ENCODE measurements at places on chromosomes 11 and 22. TPM values are rescaled to one million over a fixed set of nuclear protein-coding genes. Genes with fewer than 3 reads are reported as not detected.

DNA sequence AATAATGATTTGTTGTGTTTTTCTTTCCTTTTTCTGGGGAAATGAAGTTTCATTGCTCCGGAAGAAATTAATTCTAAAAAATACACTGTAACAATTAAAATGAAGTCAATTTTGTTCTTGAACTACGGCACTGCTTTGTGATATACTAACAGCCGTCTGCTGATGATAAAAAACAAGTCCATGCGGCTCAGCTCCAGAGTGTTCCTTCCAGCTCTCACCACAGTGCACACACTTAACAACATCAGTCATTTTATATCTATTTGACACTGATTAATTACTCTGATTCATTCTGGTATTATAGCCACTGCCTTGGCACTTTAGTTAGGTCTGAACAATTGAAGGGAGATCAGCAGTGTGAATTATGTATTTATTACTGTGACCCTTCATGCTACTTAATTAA is 97.4 kb upstream of the SLC6A5 start:
- no peak for DNase-seq

DNA sequence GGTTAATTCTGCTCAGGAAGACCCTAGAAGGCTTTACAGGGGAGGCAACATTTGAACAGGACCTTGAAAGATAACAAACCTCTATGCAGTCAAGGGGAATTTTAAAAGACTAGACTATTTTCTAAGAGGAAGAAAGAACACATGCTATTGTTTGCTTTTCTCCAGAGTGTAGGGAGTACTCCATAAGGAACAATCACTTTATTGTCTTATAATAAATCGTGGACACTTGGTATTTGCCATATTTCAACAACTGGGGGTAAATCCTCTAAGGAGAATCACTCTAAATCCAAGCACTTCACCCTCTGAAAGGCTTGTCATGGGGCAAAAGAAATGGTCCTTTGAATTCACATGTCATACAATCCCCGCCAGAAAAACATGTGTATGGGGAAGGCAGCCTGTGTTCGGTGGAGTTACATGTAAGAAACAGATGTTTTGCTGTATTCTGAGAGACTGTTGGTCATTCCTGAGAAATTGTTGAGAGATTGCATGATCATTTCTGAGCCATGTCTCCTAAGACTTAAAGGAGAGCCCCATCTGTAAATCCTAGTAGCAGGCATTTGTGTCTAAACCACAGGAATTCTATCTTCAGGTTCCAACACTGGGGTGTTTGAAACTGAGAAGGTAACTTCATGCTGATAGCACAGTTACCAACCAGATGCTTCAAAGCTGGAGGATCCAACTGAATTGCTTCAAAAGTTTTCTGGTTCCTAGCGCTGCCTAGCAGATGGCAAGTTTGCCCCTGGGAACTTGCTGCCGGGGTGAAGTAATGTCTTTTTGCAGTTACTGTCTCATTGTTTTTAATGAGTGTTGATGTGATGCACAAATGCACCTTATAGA is 66.8 kb downstream of the FZD4 start:
- DNase-seq, result no peak

GRCh38 chr11:110072930-110073329 is 20.3 kb upstream of the ZC3H12C start:
- no peak for DNase-seq

GRCh38 chr11:117898059-117898458 is 21.6 kb upstream of the FXYD6 start:
- DNase-seq, result no peak

DNA sequence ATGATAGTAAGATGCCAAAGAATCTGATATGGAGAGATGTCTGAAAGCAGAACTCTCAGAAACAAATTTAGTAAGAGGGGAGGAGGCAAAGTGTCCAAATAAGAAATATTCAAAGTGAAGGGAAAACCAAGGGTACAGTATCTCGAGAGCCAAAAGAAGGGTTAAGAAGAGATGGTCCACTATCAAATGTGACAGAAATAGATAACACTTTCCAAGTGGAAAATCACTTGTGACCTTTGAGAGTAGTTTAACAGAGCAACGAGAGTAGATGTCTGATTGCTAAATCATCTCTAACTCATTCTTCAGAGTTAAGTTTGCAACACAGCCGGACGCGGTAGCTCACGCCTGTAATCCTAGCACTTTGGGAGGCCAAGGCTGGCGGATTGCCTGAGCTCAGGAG is 4.3 kb upstream of the BUD13 start:
- no peak for DNase-seq

DNA sequence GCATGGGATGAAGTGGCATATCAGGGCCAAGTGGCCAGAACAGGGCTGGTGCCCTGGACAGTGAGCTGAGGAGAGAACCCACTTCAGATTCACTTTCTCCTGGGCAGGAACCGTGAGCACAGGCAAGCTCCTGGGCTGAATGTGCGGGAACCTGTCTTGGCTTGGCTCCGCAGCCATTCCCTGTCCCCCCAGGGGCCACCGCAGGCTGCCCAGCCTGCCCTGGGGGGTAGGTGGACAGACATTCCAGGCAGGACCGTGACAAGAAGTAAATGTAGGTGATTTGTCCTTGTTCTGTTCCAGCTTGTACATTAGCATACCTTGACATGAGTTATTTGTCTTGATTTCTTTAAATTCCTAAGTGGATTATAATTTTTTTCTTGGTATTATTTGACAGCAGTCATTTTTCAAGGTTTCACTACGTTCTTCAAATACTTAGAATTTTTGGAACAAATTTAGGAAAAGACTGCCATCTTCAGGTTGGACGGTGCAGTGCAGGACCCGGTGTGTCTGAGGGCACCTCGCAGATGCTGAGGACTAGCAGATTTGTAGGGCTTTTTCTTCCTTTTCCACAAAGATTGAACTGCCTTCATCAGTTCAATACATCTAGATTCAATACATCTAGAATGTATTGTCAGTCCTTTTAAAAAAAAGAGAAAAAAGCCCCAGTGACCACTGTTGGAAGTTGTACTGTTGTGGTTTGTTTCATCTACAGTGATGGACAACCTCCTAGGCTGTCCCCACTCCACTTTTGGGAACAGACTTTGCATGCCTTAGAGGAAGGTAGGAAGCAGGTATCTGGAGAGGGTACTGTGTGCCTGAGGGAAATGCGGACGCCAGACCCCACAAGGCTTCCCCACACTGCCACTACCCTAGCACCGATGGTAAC is 115.1 kb upstream of the RASSF10 start:
- DNase-seq, result no peak

GRCh38 chr11:27857014-27857413 is 156.8 kb upstream of the BDNF start:
- DNase-seq, result no peak

- no peak for DNase-seq
Measured at GRCh38 chr11:129803533-129803932, 12.1 kb upstream of the TMEM45B start.

DNA sequence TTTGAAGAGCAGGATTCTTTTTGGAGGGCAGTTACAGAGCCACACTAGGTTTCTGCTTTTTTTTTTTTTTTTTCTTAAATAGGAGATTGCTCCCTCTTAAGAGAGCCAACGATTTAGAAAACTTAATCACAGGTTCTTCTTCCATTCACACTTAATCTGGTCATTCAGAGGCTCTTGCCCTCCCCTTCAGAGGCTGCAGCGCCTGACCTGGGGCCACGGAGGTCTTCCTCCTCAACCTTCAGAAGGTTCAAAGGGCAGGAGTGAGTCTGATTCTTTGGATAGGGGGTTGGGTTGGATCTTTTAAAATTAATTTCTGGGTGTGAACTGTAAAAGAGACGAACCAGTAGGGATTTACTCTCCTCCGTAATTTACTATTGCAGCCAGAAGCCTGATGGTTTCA is 57.1 kb downstream of the ZNRF3 start:
- DNase-seq, result no peak

- no peak for DNase-seq
Measured at GRCh38 chr11:114386131-114386530, 14.2 kb downstream of the C11orf71 start.

GRCh38 chr11:84044706-84045105 is 758.5 kb upstream of the CCDC90B start:
- DNase-seq, result no peak

GRCh38 chr11:45233121-45233803 is 52.9 kb downstream of the SYT13 start:
- no peak for DNase-seq

GRCh38 chr11:68669301-68670090 is 14.8 kb upstream of the GAL start:
- DNase-seq, result no peak

DNA sequence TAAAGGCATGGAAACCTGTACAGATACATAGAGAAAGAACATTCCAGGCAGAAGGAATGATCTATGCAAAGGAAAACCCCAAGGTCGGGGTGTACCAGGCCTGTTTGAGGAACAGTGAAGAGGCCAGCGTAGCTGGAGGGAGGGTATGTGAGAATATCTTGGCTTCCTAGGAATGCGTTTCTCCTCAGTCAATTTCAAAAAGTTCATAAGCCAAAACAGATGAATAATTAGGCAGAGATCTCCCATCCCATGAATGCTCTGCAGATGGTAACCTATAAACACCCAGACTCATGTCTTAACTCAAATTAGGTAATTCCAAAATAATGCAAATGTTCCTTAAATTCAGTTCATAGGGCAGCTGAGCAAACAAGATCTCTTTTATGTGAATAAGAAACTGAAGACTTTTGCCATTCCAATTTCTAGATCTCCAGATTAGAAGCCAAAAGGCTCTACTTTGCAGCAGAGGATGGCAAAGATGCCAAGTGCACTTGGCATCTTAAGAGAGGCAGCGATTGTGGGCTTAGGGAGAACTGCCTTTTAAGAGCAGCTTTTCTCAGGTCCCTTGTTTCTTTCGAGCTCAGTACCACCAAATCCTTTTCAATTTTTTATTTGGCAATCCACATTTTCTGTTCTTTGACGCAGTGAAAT is 13.2 kb downstream of the FAM118B start:
- DNase-seq, result no peak

DNA sequence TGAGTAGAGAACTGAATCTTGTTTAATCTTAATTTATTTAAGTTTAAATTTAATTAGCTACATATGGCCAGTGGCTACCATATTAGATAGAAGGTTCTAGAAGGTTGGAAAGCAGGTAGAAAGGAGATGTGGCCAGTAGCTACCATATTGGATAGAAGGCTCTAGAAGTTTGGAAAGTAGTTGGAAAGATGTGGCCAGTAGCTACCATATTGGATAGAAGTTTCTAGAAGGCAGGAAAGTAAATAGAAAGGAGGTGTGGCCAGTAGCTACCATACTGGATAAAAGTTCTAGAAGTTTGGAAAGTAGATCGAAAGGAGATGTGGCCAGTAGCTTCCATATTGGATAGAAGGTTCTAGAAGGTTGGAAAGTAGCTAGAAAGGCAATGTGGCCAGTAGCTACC is 2.2 kb downstream of the CRYBA4 start:
- no peak for DNase-seq

DNA sequence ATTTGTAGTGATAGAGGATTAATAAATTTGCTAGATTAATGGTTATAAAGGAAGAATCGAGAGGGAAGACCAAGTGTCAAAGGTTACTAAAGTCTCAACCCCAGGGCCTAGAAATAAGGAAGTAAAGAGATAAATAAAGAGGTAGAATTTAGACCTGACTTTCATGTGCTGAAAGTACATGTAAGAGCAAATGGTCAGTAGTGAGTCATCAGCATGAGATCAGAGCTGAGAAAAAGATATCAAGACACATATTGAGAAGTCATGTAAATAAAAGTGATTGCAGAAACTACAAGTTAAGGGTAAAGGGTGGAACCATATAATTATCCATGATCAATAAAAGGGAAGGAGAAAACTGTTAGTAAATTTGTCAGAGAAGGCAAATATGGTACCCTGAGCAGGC is 1.4 kb upstream of the OR8B8 start:
- no peak for DNase-seq

GRCh38 chr11:61935861-61936260 is 14.3 kb upstream of the BEST1 start:
- no peak for DNase-seq

DNA sequence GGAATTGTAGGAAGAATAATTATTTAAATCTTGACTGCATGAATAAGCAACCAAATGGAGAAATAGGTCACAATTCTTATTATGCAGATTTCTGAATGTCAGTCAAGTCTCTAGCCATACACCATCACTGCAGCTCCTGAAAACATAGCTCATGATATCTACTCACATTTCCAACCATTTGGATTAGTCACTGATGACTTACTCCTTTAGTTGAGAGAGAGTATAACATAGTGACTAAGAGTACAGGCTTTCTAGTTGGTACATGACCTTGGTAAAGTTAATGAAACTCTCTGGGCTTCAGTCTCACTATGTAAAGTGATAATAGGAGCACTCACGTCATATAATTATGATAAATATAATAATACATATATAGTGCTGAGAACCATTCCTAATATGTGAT is 265.2 kb downstream of the KCNA4 start:
- DNase-seq, result no peak

DNA sequence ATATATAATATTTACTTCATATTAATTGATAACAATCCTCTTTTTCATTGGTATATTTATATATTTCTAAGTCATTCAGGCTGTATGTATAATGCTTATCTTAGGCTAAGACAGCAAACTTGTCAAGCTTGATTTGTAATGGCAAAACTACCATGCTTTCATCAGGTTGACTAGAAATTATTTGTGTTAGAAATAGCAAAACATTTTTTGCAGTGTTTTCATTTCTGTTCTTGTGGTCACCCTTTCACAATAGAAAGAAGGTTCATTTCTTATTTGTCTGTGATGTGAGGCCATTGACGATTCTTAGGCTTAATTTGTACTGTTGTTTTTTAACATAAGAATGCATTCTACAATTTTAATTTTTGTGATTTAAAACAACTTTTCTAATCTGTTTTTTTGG is 197.6 kb downstream of the TMEM135 start:
- DNase-seq, result no peak

DNA sequence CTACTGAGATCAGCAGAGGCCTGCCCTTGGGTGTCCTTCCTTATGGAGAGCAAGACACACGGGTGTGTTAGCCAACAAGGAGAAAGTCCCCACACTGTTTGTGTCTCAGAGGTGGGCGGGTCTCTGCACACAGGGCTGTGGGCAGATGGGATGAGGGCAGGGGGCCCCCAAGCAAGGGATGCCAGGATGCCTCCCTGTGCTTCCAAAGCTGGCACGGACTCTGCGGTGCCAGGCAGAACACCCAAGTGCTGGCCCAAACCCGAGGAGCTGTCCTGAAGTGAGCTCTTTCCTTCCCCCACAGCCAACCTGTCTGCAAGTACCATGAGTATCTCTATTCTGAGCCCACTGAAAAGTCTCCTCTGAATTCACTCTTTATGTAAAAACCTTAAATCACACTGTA is 273.3 kb downstream of the CTTN start:
- DNase-seq, result no peak

GRCh38 chr22:37249986-37250385 is 5.9 kb upstream of the RAC2 start:
- DNase-seq, result no peak

Gene IGSF22
- 1.5 TPM for polyA plus RNA-seq

Gene LRRC75B
- 20.2 TPM for polyA plus RNA-seq

Gene SHANK3
- 15.0 TPM for polyA plus RNA-seq

Gene ACR
- 0.76 TPM for polyA plus RNA-seq

Gene NXPE2
- polyA plus RNA-seq, result 0.37 TPM

Gene BACE1-AS
- 18.8 TPM for polyA plus RNA-seq

Gene FOLR2
- 11.9 TPM for polyA plus RNA-seq

Gene SYT12
- polyA plus RNA-seq, result 0.18 TPM
